ENCODE measurements at places on chromosomes 5 and 9. TPM values are rescaled to one million over a fixed set of nuclear protein-coding genes. Genes with fewer than 3 reads are reported as not detected.

- no peaks in the 10 kb centered on the region for H3K27me3 ChIP-seq
- no peak for DNase-seq
- H3K27ac ChIP-seq = no peak overlapping the region
- H3K4me1 ChIP-seq = no peaks in the 10 kb centered on the region
- H3K4me3 ChIP-seq = no peak overlapping the region
Observed at GRCh38 chr5:116372931-116373597, 201.6 kb downstream of the SEMA6A start.

DNA sequence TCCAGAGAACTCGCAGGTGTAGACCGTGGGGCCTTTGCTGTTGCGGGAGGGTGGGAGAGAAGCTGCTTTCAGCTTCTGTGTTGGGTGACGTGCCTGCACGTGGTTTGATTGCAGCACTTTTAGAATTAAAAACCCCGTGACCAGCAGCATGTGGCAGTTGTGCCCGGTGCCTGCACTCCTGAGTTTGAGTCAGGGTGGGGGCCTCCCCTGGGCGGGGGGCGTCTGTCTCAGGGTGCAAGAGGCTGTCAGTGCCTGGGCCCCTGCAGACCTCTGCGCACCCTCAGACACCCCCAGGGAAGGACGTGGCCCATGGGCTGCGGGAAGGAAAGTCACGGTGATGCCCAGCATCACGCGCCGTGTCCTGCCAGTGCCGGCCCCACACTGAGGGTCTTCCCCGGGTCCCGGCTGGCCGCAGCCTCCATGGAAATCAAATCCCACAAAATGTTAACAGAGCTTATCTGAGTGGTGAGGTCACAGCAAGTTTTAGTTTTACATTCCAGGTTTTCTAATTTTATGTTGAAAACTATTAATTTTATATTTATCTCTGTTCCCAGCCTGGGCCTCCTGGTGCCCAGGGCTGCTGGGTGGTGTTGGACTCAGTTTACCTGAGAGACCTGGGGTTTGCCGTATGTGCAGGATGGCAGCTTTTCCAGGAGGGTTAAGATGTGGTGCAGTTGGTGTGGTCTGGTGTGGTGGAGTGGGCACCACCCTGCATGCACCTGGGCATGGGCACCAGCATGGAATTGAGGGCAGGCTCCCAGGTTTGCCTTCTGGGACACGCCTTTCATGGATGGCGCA, 33.3 kb downstream of the AHRR start:
- no peaks in the 10 kb centered on the region for H3K36me3 ChIP-seq
- H3K4me3 ChIP-seq = no peak overlapping the region
- no peaks in the 10 kb centered on the region for H3K27me3 ChIP-seq
- no peak overlapping the region for H3K27ac ChIP-seq
- DNase-seq = no peak
- no peaks in the 10 kb centered on the region for H3K4me1 ChIP-seq

CCNI2 gene
- 0.24 TPM for total RNA-seq

FAM81B gene
- 0.67 TPM for total RNA-seq

POU5F2 gene
- 0.54 TPM for total RNA-seq

DNA sequence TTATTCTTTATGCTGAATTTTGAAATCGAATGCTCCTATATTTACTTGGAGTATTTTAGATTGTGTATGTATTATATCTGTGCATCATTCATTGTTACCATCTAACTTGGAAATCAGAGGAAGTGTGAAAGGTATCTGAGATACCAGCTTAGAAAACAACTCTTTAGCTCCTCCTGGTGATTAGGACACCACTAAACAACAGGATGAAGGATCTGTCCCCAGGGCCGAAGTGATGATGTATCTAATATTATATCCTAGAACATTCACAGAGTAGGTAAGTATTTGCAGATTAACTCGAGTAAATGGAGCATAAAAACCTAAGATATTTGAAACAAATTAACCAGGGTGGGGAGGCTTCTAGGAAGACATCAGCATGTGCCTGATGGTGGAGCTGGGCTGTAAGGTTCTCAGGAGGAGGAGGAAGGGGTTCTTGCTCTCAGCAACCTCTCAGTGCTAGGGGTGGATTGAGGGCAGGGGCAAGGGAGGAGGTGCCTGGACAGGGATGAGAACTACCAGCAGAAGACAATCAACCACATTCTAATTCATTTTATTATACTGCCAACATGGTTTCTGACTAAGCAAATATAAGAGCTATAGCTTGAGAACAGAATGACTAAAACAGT, 2.6 kb upstream of the NFIL3 start:
- H3K36me3 ChIP-seq = no peaks in the 10 kb centered on the region
- H3K27ac ChIP-seq = no peak overlapping the region
- no peak for DNase-seq
- H3K27me3 ChIP-seq = no peaks in the 10 kb centered on the region

GRCh38 chr5:120327180-120327579, 136.9 kb upstream of the PRR16 start:
- H3K4me1 ChIP-seq = no peaks in the 10 kb centered on the region
- no peaks in the 10 kb centered on the region for H3K27me3 ChIP-seq
- no peak for DNase-seq

UGCG gene
- 130 TPM for total RNA-seq

CCDC127 gene
- 8.8 TPM for total RNA-seq

- H3K36me3 ChIP-seq = no peaks in the 10 kb centered on the region
- H3K4me3 ChIP-seq = no peak overlapping the region
- no peaks in the 10 kb centered on the region for H3K4me1 ChIP-seq
- no peaks in the 10 kb centered on the region for H3K27me3 ChIP-seq
- no peak overlapping the region for H3K27ac ChIP-seq
Observed at GRCh38 chr9:123660691-123661466, 269.0 kb downstream of the DENND1A start.

SLC45A2 gene
- total RNA-seq = 0.82 TPM

S1PR3 gene
- total RNA-seq = 24.6 TPM

DNA sequence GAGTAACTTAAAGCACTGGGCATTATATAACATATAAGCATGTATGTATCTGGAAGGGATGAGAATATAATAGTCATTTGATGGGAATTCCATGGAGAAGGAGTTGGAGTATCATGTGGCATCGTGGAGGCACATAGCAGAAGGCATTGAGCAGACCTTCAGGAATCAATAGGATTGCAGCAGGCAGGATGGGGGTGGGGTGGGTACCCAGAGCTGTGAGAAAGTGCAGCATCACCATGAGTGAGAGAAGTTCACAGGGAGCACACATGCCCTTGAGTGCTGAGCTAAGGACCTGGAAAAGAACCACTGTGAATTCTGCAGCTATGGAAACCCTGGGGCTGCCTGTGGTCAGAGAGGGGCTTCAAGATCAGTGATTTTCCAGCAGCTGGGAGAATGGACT, 57.3 kb downstream of the MED10 start:
- no peaks in the 10 kb centered on the region for H3K4me1 ChIP-seq
- no peaks in the 10 kb centered on the region for H3K36me3 ChIP-seq
- no peak for DNase-seq
- H3K27me3 ChIP-seq = no peaks in the 10 kb centered on the region

DNA sequence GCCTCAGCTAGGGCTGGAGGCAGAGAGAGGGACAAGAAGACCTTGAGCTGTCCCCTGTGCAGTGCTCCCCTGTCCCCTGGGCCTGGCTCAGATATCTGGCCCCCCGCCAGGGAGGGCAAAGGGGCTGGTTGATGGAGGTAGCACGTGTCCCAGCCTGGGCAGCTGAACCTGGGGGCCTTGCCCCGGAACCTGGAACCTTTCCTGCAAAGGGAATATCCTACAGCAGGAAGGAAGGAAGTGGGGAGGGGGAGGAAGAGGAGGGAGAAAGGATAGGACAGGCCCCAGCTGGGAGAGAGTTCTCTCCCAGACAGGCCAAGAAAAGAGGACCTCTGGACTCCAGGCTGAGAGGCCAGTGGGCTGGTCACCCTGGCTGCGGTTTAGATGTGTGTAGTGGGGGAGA, 27.6 kb upstream of the PSD2 start:
- H3K4me1 ChIP-seq = peaks cover 4% of the 10 kb centered on the region
- no peak overlapping the region for H3K27ac ChIP-seq
- peaks cover 7% of the 10 kb centered on the region for H3K27me3 ChIP-seq
- no peaks in the 10 kb centered on the region for H3K36me3 ChIP-seq
- DNase-seq = no peak
- H3K4me3 ChIP-seq = no peak overlapping the region
